ENCODE measurements at places on chromosomes 11 and 22.

- DNase-seq: peak; percentile 63
These were observed 45.3 kb downstream of the ZBTB44 start for GRCh38 chr11:130269326-130269943.

DNA sequence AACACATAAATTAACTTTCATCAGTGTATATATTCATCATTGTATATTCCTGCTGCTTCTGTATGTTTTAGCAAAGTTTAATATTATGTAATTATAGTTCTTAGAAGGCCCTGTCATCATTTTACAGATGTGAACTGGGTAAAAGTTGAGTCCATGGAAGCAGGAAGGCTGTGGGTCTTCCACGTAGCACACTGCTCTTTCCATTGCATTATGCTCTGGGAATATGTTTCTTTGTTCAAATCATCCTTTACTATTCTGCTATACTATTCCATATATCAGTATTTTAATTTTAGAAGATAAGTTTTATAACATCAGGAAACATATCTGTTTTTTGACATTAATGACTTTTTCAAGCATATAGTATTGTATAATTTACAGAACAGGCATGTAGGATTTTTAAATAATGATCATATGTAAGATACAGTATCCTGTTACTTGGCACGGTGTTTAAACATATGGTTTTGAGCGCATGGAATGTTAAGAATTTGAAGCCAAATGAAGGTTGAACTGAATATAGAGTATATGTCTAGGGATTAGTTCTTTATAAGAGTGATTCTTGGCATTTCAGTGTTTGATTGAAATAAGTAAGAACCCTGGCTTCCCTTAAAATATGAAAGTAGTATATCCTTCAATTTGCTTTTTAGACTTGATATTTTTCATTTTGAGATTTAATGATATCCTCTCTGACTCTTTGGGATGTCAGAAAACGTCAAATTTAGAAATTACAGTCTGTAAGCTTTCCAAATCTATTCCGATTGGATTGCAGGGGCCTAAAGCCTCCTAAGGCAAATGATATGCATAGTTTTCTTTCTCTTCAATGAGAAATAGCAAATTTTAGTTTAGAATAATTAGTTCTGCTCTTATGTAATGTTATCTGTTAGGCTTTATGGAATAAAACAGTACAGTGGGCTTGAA, 8.6 kb downstream of the CCDC81 start:
- no peak for DNase-seq

DNA sequence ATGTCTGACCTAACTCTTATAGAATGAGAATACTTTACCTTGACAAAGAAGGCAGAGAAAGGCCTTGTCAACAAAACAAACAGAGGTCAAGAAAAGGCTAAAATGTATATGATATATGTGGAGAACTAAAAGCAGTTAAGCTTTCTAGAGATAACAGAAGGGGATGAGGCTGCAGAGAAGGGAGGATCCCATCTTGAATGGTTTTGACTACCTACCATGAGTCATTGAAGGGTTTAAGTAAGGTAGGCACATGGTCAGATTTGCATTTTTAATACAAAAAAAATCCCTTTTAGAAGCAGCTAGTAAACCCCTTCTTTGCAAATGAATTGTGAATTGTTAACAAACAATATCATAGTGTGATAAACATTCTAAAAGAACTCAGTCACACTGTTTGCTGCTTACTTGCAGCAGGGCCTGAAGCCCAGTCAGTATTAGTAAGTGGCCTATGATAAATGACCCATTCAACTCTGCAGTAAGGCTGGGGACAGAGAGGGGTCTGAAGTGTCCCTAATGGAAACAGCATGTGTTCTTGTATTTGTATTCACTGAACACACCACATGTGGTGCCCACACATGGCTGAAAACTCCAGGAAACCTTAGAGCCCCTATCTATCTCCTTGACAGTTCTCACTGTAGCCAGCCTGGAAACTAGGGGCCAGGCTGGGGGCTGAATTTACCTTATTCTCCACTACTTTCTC, 328.8 kb upstream of the PITPNB start:
- no peak for DNase-seq

DNA sequence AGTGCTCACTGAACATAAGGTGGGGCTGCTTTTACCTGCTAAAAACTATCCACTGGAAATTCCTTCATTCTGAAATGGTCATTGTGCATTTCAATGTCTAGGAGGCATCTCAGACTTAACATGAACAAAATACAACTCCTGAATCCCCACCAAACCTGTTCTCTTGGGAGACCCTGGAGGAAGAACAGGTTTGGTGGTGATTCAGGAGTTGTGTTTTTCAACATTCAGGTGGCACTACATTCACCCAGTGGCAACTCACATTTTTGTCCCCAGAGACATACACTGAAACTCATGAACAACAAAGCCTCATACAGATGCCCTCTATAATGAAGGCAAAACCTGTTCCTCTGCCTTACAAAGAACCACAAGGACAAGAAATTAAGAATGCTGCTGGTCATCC, 64.3 kb upstream of the CYP2D6 start:
- DNase-seq: no peak

GRCh38 chr22:47587361-47587760, 824.9 kb downstream of the TBC1D22A start:
- no peak for DNase-seq
